ENCODE measurements at places on chromosomes 16 and 17.

DNA sequence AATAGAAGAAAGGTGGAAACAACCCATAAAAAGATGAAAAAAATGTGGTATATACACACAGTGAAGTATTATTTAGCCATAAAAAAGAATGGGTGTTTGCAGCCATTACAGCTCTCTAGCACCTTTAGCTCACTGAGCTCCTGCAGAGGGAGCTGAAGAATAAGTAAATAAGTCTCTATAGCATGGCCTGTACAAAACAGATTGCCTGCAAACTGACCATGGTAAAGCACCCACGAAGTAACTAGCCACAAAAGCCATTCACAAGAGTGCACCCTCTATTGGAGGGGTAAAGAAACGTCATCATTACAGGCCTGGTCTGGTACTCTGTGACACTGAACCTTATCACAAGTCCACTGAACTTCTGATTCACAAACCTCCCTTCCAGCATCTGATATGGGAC is 76.3 kb downstream of the USP32 start:
- DNase-seq: no peak

GRCh38 chr16:1206786-1207185 is 18.3 kb downstream of the TPSG1 start:
- no peak for DNase-seq

- no peak for DNase-seq
Observed at GRCh38 chr16:17368446-17368845, 102.3 kb downstream of the XYLT1 start.

- no peak for DNase-seq
Observed at GRCh38 chr16:2919511-2920255, 8.0 kb downstream of the FLYWCH1 start.

GRCh38 chr17:57566721-57567120 is 178.4 kb downstream of the CCDC182 start:
- DNase-seq: no peak

DNA sequence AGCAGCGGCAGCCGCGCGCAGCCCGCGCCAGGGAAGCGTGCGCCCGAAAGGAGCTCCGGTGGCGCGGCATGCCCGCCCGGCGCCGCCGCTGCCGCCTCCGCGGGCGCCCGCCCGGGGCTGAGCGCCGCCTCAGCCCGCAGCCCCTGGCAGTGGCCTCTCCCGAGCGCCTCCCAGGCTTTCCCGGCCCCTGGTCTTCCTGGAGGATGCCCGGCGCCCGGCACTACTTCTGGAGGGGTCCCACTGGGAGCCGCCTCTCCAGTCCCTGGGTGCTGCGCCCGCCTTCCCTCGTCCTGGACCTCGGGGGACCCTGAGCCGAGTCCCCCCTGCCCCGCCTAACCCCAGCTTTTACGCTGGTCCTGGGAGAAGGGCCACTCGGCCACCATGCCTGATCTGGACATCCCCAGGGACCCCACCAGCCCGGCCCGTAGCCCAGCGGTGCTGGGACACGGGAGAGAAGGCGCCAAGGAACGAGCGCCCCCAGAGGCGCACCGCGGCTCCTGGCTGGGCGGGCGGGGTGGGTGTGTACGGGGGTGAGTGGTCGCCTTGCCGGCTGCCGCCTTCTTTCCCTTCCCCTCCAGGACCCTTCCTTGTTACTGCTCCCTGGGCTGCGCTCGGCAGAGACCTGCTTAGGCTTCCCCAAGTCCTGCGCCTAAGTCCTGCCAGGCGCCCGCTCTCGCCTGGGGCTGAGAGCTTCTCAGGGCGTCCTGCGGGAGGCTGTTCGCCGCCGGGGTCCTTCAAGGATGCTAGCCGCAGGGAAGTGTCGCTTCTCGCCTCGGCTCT is 704 bp downstream of the ASIC2 start:
- DNase-seq: no peak

GRCh38 chr17:61461967-61462718 is 9.9 kb downstream of the TBX4 start:
- no peak for DNase-seq

DNA sequence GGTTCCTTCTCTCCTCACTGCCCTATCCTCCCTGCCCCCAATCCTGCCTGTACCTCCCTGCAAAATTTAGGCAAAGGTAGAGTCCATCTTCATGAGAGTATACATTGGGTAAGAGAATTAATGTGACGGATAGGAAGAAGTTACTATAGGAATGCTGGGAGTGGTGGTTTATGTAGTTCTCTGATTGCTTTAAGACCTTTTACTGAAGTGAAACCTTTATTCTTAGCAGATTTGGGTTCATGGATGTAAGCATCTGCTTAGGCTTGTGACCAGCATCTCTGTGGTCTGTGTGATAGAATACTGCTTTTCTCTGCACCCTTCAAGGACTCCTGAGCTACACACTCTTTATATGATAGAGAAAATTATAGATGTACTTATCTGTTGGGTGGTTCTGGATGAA is 127.3 kb downstream of the PRKCA start:
- DNase-seq: no peak

DNA sequence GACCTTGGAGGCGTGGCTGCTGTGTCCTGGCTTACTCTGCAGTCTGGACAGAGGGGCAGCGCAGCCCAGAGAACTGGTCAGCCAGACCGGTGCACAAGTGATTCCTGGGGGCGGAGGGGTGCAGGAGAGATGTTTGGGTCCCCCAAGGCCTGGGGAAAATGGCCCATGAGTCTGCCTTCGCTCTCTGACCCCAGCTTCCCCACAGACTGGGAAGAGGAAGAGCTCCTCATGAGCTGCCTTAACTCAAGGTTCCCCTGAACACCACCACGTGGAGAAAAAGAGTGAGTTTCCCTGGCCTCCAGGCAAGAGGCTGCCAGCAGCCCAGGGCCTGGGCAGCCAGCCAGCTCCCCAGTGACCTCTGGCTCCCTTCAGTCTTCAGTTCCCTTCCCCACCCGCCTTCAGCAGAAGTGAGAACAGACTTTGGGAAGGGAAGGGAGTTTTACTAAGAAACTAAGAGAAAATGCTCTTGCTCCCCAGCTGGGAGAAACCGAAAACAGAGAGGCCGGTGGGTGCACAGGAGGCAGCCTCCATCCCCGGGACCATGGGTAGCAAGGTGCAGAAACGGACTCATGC is 2.0 kb upstream of the C17orf99 start:
- no peak for DNase-seq

- DNase-seq: no peak
Observed at GRCh38 chr17:45298546-45299285, 18.1 kb downstream of the MAP3K14 start.

DNA sequence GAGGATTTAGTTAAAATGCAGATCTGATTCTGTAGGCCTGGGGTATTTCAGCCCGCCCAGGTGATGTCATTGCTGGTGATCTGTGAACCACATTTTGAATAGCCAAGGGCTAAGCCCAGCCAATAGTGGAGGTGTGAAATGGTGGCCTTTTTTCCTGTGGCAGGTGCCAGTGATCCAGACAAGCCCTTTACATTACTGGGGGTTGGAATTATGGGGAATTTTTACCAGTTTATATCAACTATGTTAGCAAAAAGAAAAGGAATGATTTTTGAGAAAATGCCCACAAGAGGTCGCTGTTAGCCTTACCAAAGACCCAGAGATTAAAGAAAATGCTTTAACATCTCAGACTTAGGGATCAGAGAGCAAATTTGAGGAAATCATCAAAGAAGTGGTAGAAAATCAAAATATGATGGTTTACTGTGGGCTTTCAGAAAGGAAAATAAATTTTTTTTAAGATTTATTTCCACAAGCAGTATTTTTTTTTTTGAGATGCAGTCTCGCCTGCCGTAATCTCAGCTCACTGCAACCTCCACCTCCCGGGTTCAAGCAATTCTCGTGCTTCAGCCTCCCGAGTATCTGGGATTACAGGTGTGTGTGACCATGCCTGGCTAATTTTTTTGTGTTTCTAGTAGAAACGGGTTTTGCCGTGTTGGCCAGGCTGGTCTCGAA is 3.9 kb downstream of the VPS35L start:
- DNase-seq: no peak

DNA sequence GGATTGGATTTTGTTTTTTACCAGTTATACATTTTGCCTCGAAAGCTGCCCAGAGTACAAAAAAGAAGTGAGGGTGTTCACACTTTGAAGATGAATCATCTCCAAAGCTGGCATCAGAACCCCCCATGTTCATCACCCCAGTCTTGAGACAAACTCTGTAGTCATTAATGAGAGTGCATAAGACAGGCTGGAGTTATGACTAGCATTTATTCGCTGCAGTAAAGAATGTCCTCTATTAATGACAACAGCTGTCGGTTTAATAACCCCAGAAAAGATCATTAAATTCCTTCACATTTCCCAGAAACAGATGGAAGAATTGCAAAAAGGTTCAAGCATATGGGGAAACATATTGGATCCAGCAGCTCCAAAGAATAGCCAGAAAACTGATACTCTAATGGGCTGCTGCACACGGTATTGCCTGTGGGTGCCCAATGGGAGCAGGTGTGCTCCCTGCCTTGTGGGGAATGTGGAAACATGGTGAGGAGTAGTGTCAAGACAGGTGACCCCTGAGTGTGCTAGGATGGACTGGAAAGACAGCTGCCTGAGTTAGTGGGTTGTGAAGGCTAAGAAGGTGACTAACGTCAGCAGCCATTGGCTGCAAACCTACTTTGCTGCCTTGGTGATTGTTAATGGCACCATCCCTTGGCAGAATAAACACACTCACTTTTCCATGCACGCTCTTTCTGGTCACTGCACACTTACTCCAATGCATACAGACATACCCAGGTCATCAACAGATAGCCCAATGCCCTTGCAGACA is 81.9 kb downstream of the AIPL1 start:
- no peak for DNase-seq

DNA sequence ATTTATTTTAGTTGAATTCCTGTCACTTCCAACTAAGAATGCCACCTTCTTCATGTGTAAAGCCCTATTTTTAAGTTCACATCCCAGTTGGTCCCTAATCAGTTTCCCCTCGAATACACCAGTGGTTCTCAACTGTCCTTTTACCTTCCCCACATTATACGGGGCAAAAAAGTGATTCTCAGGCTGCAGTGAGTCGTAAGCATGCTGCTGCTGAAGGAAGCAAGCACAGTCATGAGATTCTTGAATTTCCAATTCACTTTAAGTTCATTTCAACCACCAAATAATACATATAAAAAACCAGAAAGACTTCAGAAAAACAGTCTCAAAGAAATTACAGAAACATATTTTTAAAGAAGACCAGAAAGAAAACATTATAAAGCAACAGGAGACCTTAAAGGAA is 47.9 kb downstream of the UBE2G1 start:
- no peak for DNase-seq

- DNase-seq: no peak
Observed at GRCh38 chr16:30351586-30352419, 3.3 kb downstream of the CD2BP2 start.

DNA sequence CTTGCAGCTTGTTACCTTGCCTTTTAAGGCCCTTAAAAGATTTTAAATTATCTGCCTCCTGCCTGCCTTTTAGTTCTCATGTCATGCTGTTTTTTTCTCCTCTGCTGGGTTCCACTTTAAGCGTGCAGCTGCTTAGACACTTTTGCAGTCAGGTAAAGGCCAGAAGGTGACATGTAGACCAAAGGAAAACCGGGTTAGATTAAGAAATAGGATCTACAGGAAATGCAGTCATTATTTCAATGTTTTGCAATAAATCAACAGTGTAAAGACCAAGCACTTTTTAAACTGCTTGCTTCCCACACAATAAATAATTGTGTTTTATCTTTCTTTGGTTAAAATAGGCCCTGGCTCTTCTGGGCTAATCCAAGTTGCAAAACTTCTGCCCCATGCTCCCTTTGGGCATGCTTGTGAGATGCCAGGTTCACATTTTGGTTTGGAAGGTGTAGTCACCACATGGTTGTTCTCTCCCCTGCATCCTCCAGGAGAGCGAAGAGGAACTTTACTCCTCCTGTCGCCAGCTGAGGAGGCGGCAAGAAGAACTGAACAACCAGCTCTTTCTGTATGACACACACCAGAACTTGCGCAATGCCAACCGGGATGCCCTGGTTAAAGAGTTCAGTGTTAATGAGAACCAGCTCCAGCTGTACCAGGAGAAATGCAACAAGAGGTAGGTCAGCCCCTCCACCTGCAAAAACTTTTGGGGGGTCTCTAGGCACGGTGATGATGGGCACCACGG is 54.9 kb downstream of the SDR42E1 start:
- DNase-seq: no peak

GRCh38 chr16:19776565-19776964 is 58.5 kb downstream of the IQCK start:
- no peak for DNase-seq

- no peak for DNase-seq
Observed at GRCh38 chr17:4010754-4011153, 46.5 kb upstream of the ATP2A3 start.

DNA sequence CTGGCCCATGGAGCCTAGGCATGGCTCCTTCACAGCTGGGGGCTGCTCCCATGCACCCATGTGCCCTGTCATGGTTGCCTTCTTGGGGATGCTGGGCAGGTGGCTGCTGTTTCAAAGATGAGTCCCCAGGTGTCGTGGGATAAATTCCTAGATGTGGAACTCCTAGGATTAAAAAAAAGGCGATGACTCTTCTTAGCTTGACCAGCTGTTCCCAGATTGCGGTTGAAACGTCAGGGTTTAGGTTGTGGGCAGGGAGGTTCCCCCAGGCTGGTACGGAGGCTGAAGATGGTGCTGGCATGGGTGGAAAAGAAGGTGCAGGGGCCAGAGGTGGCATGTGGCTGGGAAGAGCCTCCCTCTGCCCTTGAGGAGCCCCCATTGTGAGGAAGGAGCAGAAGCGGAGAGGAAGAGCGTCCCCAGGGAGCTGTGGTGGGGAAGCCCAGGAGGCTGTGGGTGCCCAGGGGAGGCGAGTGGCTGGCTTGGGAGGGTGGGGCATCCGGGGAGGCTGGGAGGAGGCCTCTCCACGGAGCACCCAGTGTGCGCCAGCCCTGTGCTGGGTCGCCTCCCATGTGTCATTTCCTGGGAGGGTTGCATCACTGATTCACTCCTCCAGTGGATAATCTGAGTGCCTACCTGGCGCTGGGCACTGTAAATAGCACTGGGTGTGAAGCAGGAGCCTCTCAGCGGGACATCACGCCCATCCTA is 7.5 kb upstream of the KCNJ12 start:
- DNase-seq: no peak

- DNase-seq: no peak
Observed at GRCh38 chr17:3957735-3958599, 6.3 kb downstream of the ATP2A3 start.

- no peak for DNase-seq
Observed at GRCh38 chr16:85096921-85097320, 15.4 kb downstream of the CIBAR2 start.
